Activated CD4-positive, alpha-beta T cell treated with anti-CD3 and anti-CD28 coated beads, Interleukin-2, amount 50 U/mL, for 4 hours (primary cell): ENCODE measurements at places on chromosomes 1 and 21.

- DNase-seq: no peak
These were observed 103.3 kb upstream of the SLC45A1 start for GRCh38 chr1:8214501-8215173.

GRCh38 chr1:30270461-30270860, 452.9 kb downstream of the MATN1 start:
- no peak for DNase-seq

DNA sequence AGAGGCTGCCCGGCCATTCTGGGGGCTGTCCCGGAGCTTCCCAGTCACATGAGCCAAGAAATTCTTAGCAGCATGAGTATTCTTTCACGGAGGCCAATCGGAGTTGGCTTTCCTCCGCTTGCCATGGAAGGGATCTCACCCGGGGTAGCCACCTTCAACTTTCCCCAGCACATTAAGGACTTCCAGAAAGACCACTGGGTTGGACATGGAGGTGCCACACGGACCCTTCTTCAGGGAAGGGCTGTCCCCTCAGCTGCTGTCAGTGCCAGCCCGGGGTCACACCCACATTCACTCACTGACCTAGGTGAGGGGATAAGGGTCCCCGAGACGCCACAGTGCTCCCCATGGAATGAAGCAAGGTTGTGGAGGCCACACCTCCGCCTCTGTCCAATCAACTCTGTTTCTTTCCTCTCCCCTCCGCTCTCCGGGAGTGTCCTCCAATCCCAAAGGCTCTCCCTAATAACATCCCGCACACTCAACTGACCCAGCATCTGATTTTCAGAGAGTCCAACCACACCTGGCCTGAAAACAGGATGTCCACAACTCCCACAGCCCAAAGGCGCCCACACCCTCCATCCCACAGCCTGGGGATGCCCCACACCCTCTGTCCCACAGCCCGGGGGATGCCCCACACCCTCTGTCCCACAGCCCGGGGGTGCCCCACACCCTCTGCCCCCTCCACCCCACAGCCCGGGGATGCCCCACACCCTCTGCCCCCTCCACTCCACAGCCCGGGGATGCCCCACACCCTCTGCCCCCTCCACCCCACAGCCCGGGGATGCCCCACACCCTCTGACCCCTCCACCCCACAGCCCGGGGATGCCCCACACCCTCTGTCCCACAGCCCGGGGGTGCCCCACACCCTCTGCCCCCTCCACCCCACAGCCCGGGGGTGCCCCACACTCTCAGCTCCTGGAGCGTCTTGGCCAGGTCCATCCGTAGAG, 19.4 kb downstream of the RSPH1 start:
- DNase-seq: no peak

DNA sequence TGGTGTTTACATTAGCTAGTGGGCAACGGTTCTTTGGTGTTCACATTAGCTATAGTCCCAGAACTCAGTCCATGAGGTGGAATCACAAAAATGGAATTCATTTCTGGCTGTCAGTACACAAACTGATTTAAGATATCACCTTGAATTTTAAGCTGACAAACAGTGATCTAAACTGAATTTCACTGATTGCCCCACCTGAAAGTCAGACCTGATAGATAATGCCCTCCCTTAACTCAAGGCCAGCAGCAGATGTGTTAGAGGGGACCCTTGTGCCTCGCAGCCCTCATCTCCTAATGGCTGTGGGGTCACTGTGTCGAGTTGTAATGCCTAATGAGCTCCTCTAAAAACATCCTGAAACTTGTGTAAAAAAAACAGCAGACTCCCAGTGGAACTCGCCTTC, 8.6 kb downstream of the ARF1 start:
- no peak for DNase-seq

GRCh38 chr21:15688809-15689208, 41.0 kb upstream of the USP25 start:
- DNase-seq: no peak

- no peak for DNase-seq
These were observed 22.9 kb downstream of the SUSD4 start for GRCh38 chr1:223341121-223341520.

DNA sequence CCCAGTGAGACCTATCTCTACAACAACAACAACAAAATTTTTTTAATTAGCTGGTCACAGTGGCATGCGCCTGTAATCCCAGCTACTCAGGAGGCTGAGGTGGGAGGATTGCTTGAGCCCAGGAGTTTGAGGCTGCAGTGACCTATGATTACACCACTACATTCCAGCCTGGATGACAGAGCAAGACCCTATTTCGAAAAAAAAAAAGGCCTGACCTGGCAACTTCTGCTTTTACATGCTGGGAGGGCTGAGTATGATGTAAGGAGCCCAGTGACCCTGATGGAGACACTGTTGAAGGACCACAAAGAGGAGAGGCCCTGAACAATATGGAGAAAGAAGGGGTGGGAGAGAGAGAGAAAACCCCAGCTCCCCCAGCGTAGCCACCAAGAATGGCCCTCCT, 9.2 kb upstream of the VPS26C start:
- DNase-seq: no peak
